Activated CD4-positive, CD25-positive, alpha-beta regulatory T cell (primary cell): ENCODE measurements at places on chromosomes 7 and 10.

DNA sequence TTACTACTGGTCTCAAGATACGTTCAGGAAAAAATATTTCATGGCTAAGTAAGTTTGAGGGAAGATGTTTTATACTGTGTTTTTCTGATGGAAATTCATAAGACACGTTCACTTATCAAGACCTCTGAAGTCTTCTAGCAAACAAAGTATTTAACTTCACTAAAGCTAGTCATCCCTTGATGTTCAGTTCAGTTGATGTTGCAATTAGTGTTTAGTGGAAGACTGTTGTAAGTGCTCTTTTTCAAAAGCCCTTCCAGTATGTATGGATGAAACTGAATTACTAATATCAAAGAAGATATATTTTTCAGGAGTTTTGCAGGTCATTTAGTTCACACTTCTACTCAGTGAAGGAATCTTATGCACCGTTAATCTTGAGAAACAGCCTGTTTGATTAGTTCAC, 25.1 kb downstream of the CUL1 start:
- DNase-seq = no peak

GRCh38 chr7:2522780-2523433, 3.3 kb downstream of the LFNG start:
- no peak for DNase-seq

- DNase-seq = no peak
Observed at GRCh38 chr10:80462299-80462980, 8.3 kb downstream of the TSPAN14 start.

DNA sequence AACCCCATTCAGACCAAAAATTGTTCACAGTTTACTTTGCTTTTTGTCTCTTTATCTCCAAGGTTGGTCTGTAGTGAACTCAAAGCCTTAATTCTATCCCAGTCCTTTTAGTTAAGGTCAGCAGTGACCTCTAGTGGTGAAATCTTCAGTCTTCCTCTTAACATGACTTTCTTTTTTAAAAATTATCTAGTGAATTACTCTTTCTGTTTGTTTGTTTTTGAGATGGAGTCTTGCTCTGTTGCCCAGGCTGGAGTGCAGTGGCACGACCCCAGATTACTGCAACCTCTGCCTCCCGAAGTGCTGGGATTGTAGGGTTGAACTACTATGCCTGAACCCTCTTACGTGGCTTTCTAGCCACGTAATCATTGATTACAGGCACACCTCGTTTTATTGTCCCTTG, 25.0 kb downstream of the ZNF487 start:
- no peak for DNase-seq

GRCh38 chr10:124911124-124912067, 30.5 kb upstream of the ZRANB1 start:
- DNase-seq = no peak

DNA sequence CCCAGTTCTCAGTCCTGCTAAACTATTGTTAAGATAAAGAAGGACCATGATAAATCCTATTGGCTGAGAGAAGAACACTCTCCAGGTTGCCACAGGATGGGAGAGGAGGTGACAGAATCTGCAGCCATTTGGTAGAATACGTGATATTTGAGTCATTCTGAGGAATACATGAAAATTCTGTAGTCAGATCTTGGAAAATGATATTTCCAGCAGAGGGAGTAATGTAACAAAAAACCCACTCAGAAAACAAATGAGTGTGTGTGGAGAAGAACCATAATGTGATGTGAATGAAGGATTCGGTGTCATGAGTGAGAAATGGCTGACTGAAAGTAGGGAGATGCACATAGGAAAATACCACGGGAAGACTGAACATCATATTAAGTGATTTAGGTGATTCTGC, 128.5 kb upstream of the PFKP start:
- DNase-seq = no peak

- no peak for DNase-seq
Observed at GRCh38 chr7:150388709-150389531, 9.8 kb downstream of the ZNF775 start.

DNA sequence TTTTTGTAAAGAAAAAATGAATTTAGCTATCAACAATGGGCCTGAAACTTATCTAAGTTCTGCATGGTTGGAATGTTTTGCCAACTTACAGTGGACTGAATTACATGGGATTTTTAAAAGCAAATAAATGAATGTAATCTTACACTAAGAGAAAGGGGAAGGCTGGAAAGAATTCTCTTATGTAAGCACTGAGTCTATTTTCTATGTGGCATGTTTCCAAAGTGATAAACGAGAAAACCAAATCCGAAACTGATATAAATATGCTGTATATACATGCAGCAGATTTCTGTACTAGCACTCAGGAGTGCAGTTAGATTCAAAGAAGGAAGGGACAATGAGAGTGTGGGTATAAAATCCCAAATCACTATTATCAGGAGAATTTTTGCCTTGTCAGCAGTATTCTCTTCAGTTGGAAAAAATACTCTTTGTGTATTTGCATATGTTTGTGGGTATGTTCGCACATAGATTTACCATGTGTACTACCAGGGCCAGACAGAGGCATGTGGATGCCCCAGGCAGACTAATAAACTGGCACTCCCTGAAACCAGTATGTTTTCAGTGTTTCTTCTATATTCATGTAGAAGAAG, 334.3 kb upstream of the SEMA3D start:
- no peak for DNase-seq

DNA sequence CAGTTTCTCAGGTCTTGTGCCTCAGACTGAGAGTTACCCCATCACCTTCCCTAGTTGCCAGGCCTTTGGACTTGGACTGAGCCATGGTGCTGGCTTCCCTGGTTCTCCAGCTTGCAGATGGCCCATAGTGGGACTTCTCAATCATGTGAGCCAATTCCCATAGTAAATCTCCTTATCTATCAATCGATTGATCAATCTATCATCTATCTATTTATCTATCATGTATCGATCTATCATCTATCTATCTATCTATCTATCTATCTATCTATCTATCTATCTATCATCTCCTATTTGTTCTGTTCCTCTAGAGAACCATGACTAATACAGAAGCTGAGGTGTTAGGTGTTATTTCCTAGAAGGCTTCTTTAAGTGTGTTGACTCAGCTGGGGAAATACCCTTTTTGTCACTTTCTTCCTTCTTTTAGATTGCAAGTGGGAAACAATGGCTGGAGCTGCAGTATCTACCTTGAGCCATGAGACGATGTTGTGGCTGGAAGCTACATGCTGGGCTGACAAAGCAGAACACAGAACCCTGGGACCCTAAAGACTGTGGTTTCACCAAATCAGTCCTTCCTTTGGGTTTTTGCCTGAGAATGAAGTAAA, 234.7 kb upstream of the GLI3 start:
- DNase-seq = no peak

- no peak for DNase-seq
Observed at GRCh38 chr7:105680505-105681187, 99.4 kb upstream of the EFCAB10 start.

DNA sequence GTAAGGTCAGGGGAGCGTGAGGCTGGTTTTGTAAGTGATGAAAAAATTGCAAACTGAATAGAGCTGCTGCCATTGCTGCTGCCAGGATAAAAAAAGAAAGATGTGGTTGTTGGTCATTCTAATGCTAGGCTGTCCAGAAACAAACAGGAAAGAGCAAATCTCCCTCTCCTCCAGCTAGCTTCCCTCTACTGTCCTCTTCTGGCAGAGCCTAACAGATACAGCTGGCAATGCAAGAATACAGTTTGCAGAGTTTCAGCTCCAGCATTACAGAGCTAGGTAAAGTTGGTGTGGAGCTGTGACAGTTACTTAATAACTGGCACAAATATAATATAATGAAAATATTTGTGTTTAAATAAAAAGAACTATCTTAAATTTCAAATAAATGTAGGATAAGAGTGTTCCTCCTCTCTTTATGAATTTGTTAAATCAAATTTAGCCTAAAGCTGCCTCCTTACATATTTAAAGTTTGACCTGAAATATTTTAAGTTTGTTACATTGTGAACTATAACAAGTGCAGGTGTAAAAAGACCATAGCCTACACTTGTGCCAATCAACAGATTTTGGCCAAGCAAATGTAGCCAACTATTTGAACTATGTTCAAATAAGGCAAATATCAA, 407.7 kb downstream of the SH2D4B start:
- DNase-seq = no peak

DNA sequence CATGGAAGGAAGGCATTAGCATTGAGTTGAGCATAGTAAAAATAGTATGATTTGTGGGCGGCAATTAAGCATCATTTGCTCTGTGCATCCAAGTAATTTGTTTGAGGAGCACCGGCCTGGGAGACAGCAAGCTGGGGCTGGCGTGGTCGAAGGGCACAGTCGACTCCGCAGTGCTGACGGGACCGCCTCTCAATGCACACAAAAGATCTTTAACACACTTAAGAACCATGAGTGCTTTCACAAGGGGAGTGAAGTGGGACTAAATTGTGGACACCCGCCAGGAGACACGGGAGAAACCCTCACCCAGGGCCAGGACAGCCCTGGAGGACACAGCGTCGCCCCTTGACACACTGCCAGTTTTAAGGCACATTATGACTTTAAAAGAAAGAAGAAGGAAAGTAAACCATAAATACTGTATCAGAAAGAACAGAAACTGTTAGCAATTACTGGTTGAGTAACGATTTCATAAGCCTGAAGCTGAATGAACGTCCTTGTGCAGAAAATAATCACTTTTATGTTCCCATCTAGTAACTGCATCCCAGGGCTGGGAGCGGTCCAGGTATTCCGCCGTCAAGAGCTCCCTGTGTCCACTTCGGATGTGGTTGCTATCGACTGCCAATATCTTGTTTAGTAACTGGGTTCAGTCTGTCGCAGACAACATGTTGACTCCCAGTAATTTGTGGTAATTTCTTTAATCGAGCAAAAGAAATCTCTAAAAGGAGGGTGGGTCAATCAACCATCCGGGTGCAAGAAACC, 102.1 kb downstream of the EBF3 start:
- no peak for DNase-seq

GRCh38 chr7:155000795-155001194, 2.1 kb downstream of the PAXIP1 start:
- DNase-seq = no peak

- DNase-seq = no peak
Observed at GRCh38 chr7:68783684-68784083, 814.6 kb upstream of the AUTS2 start.

DNA sequence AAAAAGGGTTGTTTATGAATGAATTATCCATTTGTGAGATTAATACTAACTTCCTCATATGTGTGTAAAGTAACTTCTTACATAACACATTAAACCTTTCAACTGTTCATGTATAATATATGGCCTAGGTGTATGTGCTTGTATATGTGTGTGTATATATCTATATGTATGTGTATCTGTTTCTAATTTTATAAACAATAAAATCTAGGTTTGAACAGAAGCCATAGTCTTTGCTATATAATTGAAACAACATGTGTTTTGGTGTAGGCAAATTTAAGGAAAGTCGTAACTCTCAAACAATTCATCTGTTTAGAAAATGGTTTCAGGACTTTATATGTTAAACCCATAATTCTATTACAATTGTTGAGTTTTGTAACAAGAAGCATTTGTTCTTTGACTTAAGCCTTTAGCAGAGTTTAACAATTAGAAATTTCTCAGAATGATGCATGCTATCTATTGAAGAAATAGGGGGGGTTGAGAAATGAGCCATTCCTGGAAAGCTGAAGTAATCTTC, 103.3 kb downstream of the BBS9 start:
- no peak for DNase-seq

DNA sequence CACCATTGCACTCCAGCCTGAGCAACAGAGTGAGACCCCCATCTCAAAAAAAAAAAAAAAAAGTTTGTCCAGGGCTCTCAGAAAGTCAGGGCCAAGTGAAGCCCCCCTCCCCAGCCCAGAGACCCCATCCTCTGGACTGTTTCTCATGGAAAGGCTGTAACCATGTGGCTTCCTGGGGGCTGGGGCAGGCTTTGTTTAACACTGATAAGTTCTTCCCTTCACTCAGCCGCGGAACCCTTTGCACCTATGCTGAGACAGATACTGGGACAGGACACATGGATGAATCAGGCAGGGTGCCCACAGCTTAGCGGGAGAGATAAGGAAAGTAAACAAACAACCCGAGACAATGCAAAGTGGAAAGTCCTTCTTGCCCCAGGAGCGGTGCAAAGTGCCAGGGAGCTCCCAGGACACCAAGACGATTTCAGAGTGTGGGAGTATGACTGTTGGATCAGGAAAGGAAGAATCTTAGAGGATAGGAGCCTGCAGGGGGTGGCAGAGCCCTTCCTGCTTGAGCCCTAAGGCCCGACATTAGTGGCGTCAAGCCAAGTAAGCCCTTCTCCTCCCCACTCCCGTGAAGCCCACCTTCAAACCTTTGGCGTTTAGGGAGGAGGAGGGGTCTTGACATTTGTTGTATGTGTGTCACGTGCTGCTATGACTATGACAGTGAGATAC, 11.6 kb downstream of the MLXIPL start:
- no peak for DNase-seq

- DNase-seq = no peak
Observed at GRCh38 chr10:15791816-15792524, 68.3 kb downstream of the MINDY3 start.

DNA sequence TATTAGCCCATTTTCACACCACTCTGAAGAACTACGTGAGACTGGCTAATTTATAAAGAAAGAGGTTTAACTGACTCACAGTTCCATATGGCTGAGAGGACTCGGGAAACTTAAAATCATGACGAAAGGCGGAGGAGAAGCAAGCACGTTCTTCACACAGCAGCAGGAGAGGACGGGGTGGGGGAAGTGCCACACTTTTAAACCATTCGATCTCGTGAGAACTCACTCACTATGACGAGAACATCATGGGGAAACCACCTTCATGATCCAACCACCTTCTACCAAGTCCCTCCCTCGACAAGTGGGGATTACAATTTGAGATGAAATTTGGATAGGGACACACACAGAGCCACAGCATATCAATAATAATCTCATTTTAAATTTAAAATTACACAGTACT, 80.2 kb downstream of the VWDE start:
- no peak for DNase-seq

- peak; percentile 19 for DNase-seq
Observed at GRCh38 chr10:99658622-99659030, 683 bp upstream of the ENTPD7 start.

DNA sequence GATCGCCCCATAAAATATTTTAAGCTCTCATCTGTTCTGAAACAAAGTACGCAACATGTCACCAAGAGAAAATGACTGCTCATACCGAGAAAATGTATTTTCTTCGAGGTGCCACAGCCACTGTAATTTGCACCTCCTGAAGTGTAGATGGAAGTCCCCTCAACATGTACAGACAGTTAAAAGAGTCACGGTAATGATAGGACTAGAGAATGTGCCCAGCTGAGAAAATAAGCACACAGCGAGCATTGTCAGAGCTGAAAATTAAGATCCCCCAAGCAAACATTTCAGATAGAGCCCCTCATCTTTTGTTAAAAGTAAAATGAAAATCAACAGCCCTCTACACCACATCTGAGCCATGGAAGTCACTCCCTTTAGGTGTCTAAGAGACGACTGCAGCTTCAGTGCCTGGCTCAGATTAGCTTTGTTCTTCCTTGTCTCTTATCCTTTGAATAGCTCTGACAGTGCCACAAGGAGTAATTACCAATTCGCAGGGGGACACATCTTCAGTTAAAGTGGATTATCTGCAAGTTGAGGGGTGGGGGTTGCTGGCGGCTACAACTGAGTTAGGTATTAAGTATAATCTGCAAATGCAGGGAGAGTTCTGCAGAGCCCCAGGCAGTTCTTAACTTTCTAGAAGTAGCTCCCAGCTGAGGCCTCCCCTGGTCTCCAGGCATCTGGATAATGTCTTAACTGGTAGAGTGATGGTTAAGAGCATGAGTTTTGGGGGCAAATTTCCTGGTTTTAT, 222.7 kb upstream of the C7orf33 start:
- DNase-seq = no peak
